ENCODE measurements at places on chromosomes 7 and 10. TPM values are rescaled to one million over a fixed set of nuclear protein-coding genes. Genes with fewer than 3 reads are reported as not detected.

DNA sequence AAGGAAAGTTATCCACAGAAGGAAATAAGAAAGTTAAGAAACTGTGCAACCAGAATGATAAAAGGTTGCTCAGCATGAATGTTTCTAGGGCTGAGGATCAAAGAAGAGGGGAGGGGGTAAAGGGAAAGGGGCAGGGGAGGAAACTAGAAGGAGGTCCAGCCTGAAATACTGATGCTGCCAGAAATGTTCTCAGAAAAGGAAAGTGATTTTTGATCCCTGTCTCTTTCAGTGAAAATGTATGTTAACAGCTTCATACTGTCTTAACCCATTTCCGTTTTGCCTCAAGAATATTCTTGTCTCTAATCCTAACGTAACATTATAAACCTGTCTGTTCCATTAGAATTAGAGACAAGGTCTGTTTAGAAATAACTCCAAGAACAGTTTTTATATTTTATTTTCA, 49.6 kb downstream of the NEBL start:
- DNase-seq, result no peak

DNA sequence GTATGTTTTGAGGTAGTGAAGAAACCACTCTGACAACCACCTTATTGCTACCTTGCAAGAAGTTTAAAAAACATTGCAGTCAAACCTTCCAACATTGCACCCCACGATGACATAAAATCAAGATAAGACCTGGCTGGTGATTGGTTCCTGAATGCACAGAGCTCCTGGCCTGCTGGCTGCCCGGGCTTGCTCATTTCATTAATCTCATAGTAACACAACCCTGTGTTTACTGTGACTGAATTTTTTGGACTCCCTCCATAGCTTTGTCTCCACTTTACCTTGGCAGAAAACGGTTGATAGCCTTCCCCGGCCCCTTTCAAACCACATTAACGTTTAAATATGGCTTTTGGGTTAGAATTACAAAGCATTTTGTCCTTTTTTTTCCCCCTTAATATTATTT, 27.5 kb downstream of the VWA2 start:
- peak; percentile 31 for DNase-seq

DNA sequence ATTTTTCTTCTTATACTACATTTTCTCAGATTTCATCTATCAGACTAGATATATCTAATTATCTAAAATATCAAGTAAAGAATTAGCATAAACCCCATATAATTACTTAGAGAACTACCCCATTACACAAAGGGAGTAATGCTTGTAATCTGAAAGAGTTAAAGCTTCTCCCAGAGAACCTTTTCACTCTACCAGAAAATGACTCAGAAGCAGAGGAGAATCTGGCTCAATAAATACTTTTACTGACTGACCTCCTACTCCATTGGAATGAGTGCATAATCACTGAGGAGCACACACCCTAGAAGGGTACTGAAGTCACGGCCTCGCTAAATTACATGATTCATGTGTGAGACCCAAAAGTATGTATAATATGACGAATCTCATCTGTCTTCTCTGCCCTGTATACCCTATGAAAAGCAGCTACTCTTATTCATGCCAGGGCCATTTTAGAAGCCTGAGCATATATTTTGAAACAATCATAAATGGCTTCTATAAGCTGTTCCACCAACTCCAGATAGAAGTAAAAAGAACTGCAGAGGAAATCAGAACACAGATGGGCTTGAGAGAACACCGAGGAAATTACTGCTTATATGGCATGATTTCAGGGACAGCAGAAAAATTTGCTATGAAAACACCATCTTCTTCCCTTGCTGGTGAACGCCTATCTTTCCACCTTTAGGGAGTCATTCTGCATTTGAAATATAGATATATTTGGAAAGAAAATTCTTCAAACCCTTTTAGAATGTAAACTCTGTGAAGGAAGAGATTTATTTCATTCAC, 32.7 kb downstream of the DNMBP start:
- DNase-seq, result peak; percentile 90

- no peak for DNase-seq
Measured at GRCh38 chr7:90064370-90064769, 89.9 kb upstream of the STEAP1 start.

GRCh38 chr7:7641129-7641663, 644 bp downstream of the UMAD1 start:
- no peak for DNase-seq

DNA sequence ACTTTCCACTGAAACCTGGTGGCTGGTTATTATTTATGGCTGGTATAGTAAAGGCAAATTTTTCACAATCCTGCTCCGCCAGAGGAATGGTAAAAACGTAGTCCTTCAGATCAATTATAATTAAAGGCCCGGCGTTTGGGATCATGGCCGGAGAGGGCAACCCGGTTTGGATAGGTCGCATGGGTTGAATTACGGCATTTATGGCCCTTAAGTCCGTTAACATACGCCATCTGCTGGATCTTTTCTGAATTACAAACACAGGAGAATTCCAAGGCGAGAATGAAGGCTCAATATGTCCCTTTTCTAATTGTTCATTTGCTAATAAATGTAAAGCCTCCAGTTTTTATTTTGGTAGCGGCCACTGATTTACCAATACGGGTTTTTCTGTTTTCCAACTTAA, 11.3 kb upstream of the TAS2R3 start:
- no peak for DNase-seq

DNA sequence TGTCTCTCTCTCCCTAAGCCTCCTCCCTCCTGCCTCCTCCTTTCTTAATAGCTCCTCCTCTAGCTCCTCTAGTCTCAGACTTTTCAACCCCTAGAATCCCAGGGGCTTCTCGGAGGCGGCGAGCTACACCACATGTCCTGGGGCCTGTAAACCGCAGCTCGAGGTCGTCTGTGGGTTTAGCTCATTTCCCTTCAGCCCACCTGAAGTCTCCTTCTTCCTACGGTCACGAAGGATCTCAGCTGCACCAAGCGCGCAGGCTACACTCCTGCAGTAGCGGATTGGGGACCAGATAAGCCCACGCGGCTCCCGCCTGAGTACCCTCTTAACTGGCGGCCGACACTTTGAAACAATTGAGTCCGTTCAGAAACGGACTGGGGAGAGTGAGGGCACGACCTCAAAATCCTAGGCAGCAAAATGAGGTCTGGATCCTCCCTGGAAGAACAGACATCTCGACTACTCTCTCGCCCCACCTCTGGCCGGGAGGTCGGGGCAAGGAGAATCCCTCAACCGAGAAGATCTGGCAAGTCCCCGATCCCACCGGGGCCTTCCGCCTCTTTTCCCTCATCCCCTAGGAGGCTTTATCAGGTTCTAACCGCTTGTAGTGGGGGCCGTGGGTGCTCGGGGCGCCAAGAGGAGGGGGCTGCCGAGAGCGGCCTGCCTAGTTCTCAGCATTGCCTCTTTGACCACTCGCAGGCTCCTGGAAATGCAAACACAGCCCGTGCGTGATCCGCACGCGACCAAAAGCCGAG, 1.3 kb upstream of the SORCS3 start:
- DNase-seq, result peak; percentile 4

GRCh38 chr10:113569576-113569975, 16.7 kb downstream of the HABP2 start:
- peak; percentile 86 for DNase-seq

- no peak for DNase-seq
Measured at GRCh38 chr10:79044846-79045245, 23.9 kb upstream of the ZMIZ1 start.

GRCh38 chr7:122200888-122201287, 56.8 kb upstream of the AASS start:
- no peak for DNase-seq

GRCh38 chr7:15130666-15131541, 228.4 kb upstream of the DGKB start:
- no peak for DNase-seq

GRCh38 chr10:73898730-73899410, 12.1 kb upstream of the PLAU start:
- peak; percentile 55 for DNase-seq

DNA sequence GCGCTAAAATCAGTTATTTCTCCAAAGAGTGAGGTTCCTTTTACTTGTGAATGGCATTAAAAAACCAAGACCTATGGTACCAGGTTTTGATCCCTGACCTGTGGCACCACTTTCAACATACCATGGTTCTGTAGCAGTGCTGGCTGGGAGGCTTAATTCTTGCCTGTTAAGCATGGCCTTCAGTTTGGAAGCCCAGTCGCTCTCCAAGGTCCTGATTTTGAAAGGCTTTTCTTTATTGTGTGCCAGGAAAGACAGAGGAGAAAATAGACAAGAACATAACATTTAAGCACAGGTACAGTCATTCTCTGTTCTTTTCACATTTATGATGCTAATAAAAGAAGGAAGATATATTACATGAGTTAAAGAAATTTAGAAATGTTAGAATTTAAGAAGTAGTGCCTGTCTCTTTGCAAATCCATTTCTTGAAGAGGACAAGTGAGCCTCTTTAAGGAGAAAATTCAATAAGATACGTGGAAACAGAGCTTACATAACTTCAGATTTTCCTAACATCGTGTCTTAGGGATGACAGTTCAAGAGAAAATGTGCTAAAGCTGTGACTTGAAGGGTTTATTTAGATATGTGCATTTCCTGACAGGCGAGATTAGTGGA, 357.6 kb downstream of the DPP6 start:
- DNase-seq, result peak; percentile 68

- peak; percentile 91 for DNase-seq
Measured at GRCh38 chr7:146115851-146116520, 615 bp upstream of the CNTNAP2 start.

- DNase-seq, result peak; percentile 69
Measured at GRCh38 chr10:108184114-108184513, 1019.6 kb upstream of the SORCS1 start.

DNA sequence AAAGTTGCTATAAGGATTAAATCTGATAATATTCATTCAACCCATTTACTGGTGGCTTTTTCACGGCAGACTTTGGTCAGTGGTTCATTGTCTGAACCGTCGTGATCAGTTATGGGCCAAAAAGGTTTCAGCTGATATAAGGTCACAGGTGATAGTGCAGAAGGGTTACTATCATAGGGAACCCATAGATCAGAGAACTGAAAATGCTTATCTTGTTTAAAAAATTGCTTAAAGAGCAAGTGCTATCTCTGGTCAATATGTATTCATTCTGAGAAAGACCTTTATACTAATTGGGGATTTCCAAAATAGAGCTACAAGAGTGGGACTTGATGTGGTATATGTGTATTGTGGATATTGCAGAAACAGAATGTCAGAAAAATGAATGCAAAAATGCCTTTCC, 147.8 kb upstream of the SEMA3E start:
- no peak for DNase-seq

DNA sequence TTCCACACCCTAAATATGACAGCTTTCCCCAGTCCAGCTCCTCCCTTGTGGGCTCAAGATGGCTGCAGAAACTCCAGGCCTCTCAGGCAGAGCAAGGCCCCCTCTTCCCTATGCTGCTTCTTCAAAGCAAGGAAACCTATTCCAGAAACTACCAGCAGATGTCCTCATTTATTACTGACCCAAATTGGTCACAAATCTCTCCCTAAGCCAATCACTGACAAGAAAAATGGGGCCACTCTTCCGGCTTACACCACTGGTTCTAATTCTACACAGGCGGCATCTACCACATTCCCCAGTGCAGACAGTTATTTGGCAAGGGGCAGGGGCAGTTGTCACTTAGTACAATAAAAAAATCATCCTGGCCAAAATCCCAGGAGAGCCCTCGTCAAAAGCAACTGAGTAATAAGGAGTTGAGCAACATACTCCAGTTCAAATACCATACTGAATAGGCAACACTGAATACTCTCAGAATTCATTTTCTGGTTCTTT, 150.4 kb downstream of the SFMBT2 start:
- peak; percentile 87 for DNase-seq

DNA sequence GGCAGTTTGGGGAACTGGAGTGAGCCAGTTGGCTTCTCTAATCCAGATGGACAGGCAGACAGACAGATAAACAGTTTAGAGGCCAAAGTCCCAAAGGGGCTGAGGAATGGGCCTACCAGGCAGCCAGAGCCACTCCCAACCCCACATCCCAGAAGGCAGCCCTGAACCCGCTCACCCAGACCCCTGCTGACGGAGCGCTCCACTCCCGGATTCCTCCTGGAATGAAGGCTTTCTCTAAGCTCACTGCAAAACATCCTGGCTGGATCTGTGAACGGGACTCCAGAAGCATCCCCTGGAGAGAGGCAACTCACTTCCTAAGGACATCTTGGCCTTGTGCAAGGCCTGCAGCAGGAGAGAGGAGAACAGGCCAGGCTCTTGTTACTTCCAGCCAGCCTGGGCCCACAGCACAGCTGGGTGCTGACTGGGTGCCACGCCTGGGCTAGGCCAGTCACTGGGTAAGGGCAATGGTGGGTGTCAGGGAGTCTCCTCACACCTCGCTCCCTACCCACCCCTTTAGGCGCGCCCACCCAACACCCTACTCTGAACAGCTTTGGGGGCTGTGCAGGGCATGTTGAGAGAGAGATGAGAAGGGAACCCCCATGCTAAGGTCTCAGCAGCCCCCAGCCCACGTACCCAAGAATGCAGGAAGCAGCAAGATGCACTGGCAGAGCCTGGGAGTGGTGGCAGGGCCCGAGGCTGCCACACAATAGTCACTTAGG, 168.6 kb upstream of the ZMIZ1 start:
- peak; percentile 89 for DNase-seq

- no peak for DNase-seq
Measured at GRCh38 chr7:116259871-116260440, 49.6 kb downstream of the TES start.

- DNase-seq, result peak; percentile 94
Measured at GRCh38 chr7:5424749-5425506, 1.3 kb upstream of the TNRC18 start.

- DNase-seq, result no peak
Measured at GRCh38 chr7:105173586-105173985, 159.6 kb downstream of the KMT2E start.

GRCh38 chr7:143372070-143372469, 9.1 kb upstream of the ZYX start:
- DNase-seq, result peak; percentile 37

DNA sequence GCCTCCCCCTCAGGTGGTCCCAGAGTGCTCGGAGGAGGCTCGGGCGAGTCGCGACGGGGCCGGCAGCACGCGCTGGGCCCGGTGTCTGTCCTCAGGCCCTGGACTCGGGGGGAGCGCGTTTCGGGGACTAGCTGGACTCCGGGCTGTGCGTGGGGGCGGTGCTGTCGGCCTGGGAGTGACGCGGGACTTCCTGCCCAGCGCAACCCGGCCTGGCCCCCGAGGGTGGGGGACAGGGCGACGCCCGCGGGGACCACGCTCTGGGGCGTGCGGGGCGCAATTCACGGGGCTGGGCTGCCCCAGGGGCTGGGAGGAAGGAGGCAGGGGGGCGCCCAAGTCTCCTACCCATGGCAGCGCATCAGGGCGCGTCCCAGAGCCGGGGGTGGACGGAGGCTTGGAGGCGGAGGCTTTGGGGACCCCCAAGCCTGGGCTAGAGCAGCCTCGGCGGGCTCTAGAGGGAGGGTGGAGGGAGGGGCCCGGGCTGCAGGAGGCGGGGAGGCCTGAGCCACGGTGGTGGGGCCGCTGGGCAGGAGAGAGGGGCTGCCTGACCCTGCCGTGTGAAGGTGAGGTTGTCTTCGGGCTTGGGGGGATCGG, 2.3 kb upstream of the VENTX start:
- no peak for DNase-seq

- DNase-seq, result no peak
Measured at GRCh38 chr10:96639899-96640298, 53.1 kb upstream of the TM9SF3 start.

GRCh38 chr7:52876402-52876801, 159.0 kb upstream of the POM121L12 start:
- DNase-seq, result peak; percentile 3

Gene CALHM1
- not detected for total RNA-seq

Gene BLNK
- 1.2 TPM for total RNA-seq

Gene TLX1
- not detected for total RNA-seq

Gene MBL2
- total RNA-seq, result not detected

Gene GBX1
- total RNA-seq, result 0.44 TPM

Gene UTF1
- total RNA-seq, result not detected

Gene RPEL1
- total RNA-seq, result not detected

Gene GIMAP6
- total RNA-seq, result 18.7 TPM

Gene RBM20
- total RNA-seq, result 8.3 TPM

Gene BHLHA15
- 0.58 TPM for total RNA-seq

Gene C7orf57
- total RNA-seq, result 0.09 TPM

All from muscle of leg (tissue), 16 donors.